ENCODE measurements at places on chromosomes 7 and 10.
A peak's percentile ranks its signal among the peaks of the same experiment; 100 is the strongest.

DNA sequence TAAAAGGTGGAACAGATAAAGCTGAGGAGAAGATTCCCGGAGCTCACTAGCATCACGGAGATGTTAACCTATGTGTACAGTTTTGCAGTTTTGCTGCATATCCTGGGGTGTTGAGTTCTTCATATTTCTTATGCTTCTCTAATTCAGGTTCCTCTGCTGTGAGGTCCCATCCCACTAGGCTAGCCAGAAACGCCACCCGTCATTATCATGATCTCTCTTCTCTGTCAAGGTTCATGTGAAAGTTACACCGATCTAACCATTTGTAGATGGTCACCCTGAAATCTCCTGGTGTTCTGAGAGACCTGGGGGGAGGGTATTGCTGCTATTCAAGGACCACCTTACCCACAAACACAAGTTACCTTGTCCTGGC, 136.3 kb downstream of the CCDC71L start:
- DNase-seq: no peak

GRCh38 chr10:49602380-49603023, 7.6 kb upstream of the SLC18A3 start:
- DNase-seq: no peak

DNA sequence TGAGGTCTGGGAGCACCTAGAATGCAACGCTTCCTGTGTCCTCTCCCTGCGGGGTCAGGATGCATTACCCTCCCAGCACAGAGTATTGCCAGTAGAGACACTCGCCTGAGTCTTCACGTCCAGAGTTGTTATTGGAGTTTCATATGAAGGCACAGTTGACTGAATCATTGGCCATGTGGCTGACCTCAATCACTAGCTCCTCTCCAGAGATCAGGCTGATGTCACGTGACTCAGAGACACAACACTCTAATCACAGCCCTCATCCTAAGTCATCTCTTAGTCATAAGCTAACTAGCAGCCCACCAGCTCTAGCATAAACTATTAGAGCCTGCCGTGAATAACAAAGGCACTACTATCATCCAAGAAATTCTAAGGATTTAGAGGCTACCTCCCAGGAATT, 107.8 kb downstream of the HECW1 start:
- no peak for DNase-seq

DNA sequence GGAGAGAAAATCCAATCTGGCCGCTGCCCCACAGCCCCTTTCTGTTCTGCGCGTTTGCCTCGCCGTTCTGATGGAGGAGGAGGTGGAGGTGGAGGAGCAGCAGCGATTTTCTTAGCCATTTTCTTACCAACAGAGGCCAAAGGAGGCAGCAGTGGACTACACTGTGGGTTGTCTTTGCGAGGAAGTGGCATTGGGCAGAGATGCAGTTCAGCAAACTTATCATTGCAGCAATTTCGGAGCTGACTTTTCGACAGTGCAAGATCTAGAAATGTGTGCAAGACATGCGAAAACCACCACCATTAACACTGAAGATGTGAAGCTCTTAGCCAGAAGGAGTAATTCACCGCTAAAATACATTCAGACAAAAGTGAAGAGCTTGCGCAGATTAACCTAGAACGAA, 1.9 kb upstream of the ARL4A start:
- peak; percentile 43 for DNase-seq

DNA sequence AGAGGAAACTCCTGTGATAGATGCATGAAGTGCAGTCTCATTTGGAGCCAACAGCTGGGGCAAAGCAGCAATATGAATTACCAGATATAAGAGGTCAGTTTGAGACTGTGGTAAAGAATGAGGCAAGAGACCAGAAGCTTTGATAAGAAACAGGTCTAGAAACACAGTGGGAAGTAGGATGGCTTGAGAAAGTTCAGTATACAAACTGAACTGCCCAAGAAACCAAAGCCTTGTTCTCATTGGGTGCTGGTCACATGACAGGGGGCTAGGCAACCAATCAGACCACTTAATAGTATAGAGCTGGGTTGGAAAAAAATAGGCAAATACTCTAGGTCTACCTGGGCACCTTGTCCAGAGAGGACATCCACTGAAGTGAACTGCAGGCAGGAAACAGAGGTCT, 46.2 kb upstream of the PLCE1 start:
- DNase-seq: no peak

DNA sequence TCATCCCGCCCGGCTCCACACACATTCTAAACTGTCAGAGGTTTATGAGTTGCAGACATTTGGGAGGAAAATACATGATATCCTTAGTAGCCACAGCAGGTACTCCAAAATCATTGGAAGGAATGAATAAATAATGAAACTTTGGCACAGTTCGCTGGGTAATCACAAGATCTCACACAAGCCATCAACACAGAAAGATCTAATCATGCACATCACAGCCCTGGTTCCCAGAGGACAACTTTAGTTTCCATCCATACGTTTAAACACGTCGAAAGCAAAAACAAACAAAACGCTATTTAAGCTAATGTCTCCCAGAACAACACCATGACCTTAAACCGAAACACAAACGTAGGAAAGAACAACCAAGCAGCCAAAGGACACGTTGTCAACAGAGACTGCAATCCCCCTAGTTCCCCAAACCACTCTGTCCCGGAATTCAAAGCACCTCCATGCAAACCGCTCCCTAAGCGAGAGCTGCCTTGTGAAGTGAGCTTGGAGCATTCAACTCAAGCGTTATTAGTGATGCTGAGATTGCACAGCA, 12.3 kb downstream of the SVIL start:
- DNase-seq: no peak

GRCh38 chr7:95693551-95694333, 78.6 kb upstream of the DYNC1I1 start:
- no peak for DNase-seq

DNA sequence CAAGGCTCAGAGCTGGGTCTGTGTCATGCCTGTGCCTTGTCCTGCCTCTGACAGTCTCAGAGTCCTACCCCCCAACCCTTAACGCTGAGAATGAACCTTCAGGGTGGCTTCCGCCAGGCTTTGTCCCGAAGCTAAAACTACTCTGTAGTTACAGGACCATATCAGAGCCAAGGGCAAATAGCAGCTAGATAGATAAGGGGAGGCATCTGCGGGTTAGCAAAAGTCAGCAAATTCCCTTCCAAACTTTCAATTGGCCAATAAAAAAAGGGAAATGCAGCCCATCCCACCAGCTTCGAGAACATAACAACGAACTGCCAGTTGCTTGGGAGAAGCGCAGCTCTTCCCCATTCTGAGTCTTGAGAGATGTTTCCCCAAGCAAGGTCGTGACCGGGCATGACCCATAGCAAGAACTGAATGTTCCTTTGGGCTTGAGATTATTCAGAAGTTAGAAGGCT, 17.7 kb downstream of the CCL24 start:
- DNase-seq: no peak

- no peak for DNase-seq
These were observed 101.1 kb downstream of the RAPGEF5 start for GRCh38 chr7:22255834-22256233.

GRCh38 chr7:124009321-124009720, 23.5 kb downstream of the TMEM229A start:
- no peak for DNase-seq

- DNase-seq: no peak
These were observed 47.1 kb upstream of the TMEM72 start for GRCh38 chr10:44864051-44864450.

Data from Karpas-422 (cell line).